ENCODE measurements at places on chromosomes 1 and 21.

GRCh38 chr1:83766241-83766691 is 232.7 kb downstream of the TTLL7 start:
- no peak for DNase-seq

GRCh38 chr1:206570529-206570928 is 41.7 kb downstream of the EIF2D start:
- DNase-seq: no peak

GRCh38 chr1:234853906-234854644 is 244.1 kb upstream of the IRF2BP2 start:
- peak; percentile 28 for DNase-seq

- DNase-seq: no peak
These were observed 73.5 kb downstream of the JAK1 start for GRCh38 chr1:64892576-64893573.

DNA sequence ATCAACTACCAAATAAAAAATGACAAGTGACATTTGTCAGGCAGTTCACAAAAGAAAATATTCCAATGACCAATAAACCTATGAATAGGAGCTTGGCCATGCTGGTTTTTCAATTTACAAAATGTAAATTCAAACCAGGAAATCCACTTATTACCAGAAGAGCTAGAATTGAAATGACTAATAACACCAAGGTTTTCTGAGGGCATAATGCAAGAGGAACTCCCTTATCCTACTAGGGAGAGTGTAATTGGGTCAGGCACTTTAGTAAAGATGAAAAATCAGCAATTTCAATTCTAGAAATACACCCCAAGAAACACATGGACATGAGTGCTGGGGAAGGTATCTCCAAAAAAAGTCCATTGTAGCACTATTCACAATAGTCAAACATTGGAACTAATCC is 16.7 kb upstream of the TIAM1 start:
- DNase-seq: no peak

GRCh38 chr1:173413271-173413707 is 63.8 kb upstream of the PRDX6 start:
- DNase-seq: no peak

DNA sequence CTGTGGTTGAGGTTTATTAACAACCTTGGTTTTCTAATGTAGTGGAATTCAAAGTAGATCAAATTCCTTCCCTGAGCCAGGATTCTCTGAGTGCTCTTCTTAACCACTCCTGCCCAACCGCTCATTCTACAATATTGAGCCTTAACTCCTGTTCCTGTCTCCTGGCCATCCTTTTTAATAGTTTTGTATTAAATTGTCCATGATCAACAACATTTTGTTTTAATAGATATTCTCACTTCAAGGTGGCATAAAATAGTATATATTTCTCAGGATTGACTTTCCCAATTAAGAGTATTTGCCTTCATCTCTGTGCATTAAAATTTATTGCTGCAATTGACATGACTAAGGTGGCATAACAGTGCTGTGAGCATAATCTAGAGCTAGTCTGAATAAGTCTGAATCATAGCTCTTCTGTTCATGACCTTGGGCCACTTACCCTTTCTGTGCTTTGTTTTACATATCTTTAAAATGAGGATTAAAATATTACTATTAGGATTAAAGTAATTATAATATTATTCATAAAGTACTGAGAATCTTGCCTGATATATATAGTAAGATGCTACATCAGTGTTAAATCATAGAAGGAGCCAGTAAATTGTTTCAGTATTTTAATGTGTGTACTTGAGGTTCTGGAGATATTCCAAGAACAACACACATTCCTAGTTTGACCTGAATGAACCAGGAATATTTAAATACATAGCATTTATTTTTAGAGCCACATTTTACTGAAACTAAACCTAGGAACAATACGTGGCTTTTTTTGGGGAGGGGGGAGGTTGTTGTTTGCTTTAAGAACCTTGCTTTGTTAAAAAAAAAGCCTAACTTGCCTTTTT is 76.4 kb downstream of the ADGRL2 start:
- peak; percentile 72 for DNase-seq

DNA sequence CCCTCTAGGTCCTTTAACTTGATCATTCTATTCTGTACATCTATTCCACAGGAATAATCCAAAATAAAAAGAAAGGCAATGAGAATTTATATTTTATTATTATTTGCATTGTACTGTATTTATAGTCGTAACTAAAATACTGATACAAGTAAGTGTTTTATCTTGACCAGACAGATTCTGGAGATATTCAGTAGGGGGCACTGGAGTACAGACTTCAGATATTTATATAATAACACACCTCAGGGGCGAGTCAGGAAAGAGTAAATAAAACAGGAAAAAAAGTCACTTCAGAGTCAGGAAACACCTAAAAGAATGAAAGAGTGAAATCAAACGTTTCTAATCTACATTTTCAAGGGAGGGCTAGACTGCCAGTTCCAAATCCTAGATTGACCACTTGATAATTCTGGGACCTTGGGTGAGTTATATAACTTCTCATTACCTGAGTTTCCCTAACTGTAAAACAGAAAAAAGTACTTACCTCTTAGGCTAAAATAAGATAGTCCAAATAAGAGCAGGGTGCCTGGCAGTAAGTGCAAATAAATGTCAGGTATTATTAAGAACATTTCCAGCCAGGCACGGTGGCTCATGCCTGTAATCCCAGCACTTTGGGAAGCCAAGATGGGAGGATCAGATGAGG is 31.1 kb upstream of the MTF1 start:
- DNase-seq: peak; percentile 43

GRCh38 chr1:184291701-184292100 is 95.1 kb upstream of the C1orf21 start:
- no peak for DNase-seq

- DNase-seq: peak; percentile 83
These were observed 80.3 kb upstream of the ARTN start for GRCh38 chr1:43853161-43853921.

Data from astrocyte of the spinal cord (primary cell).